CD4-positive, alpha-beta T cell treated with Interferon gamma for 1 hour (primary cell): ENCODE measurements at places on chromosomes 2 and 18.

DNA sequence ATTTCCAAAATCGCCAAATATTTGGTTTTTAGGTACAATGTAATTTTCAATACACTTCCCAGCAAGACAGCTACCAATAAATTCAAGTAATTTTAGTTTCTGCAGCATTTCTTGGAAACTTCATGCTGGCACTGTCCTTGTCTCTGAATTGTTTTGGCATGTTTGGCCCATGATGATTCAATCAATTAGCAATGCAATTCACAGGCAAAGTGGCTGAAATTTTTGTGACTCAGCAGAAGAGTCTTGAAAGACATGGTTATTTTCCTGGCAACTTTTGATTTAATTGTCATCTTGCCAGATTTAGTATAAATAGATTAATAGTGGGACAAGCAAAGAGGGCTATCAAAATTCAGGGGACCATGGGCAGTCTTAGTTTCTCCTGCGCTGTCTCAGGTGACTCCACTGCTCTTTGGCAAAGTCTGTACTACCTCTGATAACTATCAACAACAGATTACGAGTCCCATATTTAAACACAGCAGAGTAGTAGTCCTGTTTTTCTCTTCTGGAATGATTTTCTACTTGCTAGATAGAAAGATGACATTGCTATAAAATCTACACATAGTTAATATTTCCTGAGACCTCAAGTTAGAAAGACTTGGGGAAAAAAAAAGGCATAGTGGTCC, 88.9 kb upstream of the CYP26B1 start:
- no peak for DNase-seq

DNA sequence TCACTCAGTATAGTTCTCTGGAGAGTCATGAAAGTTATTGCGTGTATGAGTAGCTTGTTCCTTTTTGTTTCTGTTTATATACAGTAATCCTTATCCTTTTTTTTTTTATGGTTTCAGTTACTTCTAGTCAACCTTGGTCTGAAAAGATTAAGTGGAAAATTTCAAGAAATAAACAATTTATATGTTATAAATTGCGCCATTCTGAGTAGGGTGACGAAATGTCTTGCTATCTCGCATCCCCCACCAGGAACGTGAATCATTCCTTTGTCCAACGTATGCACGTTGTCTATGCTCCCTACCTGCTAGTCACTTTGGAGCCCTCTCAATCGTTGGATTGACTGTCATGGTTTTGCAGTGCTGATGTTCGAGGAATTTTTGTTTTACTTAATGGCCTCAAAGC, 60.4 kb downstream of the FAM117B start:
- DNase-seq: no peak

DNA sequence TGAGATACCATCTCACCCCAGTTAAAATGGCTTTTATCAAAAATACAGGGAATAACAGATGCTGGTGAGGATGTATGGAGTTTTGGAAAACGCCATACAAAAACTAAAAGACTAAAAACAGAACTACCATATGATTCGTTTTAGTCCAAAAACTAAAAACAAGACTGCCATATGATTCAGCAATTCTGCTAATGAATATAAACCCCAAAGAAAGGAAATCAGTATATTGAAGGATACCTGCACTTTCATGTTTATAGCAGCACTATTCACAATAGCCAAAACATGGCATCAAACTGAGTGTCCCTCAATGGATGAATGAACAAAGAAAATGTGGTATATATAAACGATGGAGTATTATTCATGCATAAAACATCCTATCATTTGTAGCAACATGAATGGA, 224.4 kb upstream of the MC4R start:
- DNase-seq: no peak

DNA sequence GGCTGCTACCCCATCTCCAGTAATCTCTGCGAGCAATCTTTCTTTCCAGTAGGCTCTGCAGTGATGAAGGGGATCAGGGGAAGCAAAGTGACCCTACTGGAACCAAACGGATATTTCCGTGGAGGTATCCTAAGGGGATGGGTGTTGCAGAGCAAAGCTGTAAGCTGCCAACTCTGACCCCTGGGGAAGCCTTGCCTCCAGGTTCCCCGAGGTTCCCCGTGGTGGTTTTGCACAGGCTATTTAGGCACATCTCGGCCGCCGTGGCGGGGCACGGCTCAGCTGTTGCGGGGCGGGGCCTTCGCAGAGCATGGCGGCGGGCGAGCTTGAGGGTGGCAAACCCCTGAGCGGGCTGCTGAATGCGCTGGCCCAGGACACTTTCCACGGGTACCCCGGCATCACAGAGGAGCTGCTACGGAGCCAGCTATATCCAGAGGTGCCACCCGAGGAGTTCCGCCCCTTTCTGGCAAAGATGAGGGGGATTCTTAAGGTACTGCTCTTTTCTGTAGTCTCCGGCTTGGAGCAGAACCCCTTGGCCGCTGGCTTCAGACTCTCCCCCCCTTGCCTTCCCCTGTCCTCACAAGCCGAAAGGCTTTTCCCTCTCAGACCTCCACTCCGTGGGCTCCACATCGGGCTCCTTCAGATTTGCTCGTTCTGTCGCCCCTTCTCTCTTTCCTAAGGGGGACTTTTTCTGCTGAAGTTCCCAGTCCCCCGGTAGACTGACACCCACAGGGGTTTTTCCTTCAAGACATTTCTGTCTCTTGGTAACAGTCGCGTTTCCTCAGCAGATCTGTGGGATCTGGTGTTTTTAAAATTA, at the start of gene COMMD1:
Gene COMMD1, plus strand, starts transcription at position 303 of the 814 bp plus-strand sequence. Its CDS starts 5 bp downstream, at position 308.
- peak; percentile 77 for DNase-seq

DNA sequence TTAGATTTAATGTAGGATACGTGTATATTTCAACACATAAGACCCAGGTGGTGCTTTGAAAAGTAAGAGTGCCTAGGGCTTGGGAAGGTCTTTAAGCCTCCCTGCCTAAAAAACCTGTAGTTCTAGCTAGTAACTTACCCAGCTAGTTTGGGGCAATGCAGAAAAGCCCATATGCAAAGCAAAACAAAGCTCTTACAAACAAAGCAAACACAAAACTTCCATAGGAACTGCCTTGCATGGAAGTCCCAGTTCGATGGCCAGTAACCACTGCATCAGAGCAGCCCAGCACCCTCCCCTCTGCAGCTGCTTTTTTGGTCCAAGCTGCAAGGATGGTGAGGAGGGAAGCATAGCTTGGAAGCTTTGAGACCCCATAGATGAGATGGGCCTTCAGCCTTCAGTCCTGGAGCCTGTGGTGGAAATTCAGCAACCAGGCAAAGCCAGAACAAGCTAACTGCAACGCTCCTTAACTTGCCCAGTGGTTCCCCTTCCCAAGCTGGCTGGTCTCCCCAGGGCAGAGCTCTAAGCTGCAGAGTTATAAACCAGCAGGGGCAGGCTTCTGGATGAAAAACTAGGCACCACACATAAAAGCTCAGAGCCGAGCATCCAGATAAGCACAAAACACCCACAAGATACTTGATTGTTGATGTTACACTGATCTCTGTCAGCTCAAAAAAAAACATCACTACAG, 16.2 kb downstream of the C2orf76 start:
- no peak for DNase-seq

GRCh38 chr2:95029898-95030341, 4.4 kb downstream of the MAL start:
- no peak for DNase-seq

DNA sequence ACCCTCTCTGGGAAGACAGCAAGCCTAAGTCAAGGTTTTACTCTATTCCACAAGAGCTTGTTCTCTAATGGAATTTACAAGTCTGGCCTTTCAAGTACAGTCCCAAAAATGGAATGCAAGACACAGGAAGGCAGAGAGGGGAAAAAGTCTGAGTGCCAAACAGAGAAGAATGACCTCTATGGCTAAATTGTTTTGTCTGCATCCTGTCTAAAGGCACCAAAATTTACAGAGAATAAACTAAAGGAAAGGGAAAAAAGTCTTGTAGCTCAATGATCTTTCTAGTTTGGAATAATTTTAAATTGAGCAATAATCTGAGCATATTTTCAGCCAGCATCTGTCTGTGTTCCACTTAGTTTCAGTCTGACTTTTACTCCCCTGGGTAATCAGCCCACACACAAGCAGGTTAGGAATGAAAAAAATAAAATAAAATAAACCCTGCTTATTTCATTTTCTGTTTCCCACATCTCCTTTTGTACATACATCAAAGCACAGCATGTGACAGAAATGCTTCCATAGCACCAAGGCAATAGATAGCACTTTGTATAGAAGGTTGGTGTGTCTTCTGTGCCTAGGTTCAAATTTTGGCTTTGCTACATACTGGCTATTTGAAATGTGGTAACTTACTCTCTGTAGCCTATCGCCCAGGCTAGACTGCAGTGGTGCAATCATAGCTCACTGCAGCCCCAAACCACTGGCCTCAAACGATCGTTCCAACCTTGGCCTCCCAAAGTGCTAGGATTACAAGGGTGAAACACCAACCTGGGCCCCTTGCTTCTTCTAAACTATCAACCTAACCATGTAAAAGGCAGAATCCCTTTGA, 105.1 kb downstream of the SLC8A1 start:
- no peak for DNase-seq

GRCh38 chr2:11022064-11022463, 110.3 kb downstream of the KCNF1 start:
- no peak for DNase-seq
